Esophagus mucosa (tissue), 1 donor: ENCODE measurements at places on chromosomes 5 and 9.

GRCh38 chr5:83522446-83522845, 50.9 kb downstream of the VCAN start:
- no peak for ATAC-seq

GRCh38 chr5:9922719-9923118, 292.6 kb upstream of the TAS2R1 start:
- ATAC-seq: no peak

DNA sequence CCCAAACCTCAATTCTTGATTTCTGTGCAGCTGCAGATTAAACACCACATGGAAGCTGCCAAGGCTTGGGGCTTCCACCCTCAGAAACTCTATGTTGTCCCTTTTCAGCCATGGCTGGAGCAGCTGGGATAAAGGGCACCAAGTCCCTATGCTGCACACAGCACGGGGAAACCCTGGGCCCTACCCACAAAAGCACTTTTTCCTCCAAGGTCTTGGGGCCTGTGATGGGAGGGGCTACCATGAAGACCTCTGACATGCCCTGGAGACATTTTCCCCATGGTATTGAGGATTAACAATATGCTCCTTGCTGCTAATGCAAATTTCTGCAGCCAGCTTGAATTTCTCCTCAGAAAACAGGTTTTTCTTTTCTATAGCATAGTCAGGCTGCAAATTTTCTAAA, 41.8 kb upstream of the CDH9 start:
- no peak for ATAC-seq

DNA sequence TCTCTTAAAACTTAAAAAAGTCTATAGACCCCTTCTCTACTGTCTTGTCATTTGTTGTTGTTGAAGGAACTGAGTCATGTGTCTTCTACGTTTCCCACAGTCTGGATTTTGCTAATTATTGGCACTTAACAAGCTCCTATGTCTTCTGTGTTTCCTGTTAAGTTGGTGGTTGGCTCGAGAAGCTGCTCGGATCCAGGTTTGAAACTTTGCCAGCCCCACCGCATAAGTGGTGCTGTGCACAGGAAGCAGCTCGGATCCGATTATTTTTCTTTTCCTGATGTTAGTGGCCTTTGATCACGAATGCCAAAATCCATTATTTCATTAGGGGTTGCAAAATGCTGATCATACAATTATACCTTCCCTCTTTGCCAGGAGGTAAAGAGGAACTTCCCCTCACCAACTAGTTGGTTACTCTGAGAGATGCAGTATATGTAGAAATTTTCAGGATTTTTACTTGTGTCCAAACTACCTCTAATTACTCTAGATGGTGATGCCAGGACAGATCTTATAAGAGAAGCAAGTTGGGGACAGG, 186.5 kb downstream of the NSG2 start:
- no peak for ATAC-seq

DNA sequence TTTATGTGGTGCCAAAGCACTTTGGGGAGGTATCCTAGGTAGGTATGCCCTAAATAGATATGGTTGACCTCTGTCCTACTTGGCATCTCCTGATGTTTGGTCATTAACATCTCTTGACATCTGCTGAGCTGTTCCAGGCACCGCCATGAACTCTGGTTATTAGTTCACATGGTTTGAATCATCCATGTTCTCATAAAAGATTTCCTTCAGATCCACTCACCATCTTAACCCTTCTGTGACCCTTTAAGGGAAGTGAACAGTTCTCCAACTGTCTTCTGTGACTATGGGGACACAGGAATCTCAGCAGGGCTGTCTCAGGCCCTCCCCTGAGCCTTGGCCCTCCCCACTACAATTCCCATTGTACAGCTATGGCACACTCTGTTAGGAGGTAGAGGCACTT, 167.7 kb downstream of the CDH6 start:
- peak; percentile 47 for ATAC-seq

DNA sequence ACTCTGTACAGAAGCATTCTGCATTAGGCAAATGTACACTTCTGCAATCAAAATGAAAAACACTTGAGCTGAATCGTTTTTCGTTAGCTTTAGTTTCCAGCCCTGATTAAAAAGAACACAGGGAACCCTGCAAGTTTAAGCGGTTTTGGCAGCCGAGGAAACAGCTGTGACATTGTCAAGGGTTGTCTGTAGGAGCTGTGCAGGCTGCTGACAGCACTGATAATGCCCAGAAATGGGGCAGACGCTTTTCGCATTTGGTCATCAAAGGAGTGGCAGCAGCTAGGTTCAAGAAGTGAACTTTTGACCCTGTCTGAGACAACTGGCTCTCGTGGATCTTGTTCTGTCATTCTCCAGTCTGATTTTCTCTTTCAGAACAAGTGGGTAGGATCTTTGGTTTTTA, 165.6 kb upstream of the CCDC152 start:
- ATAC-seq: peak; percentile 80

- peak; percentile 92 for ATAC-seq
These were observed 5.2 kb upstream of the NKD2 start for GRCh38 chr5:1003296-1003937.

- ATAC-seq: no peak
These were observed 23.9 kb downstream of the SRP19 start for GRCh38 chr5:112885001-112885400.

- no peak for ATAC-seq
These were observed 287.2 kb downstream of the ARRDC3 start for GRCh38 chr5:91095786-91096385.

DNA sequence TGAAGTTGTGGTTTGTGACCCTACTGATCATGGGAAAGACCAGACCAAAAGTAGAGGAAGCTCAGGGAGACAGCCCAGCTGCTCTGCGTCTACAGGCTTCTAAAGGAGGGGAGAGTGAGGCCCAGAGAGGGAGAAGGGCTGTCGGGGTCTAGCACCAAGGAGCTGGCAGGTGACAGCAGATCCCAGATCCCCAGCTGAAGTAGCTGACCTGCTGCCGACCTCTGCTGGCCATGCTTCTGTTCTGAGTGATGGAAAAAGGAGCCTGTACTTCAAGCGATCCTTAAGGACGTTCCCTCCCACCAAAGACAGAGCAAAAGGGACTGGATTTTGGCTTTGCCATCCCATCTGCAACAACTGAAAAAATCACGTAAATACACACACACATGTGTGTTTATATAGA, 22.7 kb upstream of the QSOX2 start:
- no peak for ATAC-seq

- ATAC-seq: peak; percentile 37
These were observed 371.4 kb downstream of the TLE1 start for GRCh38 chr9:81317939-81318338.

- peak; percentile 81 for ATAC-seq
These were observed 12.8 kb upstream of the NDFIP1 start for GRCh38 chr5:142095651-142096330.
